Eye (tissue), 1 donor: ENCODE measurements at places on chromosomes 16 and 17.
A peak's percentile ranks its signal among the peaks of the same experiment; 100 is the strongest.

GRCh38 chr16:49530427-49530970 is 156.9 kb downstream of the C16orf78 start:
- DNase-seq = no peak

DNA sequence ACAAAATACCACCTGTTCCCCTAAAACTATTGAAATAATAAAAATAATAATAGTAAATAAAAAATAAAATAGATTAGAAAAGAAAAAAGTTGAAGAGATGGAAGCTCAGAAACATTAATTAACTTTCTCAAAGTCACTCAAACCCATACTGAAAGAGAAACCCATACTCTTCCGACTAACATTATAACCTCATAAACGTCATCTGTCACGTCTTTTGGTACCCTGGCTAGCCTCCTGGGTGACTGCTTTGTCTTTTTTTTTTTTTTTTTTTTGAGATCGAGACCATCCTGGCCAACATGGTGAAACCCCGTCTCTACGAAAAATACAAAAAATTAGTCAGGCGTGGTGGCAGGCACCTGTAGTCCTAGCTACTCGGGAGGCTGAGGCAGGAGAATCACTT is 7.6 kb downstream of the SLFN12L start:
- DNase-seq = no peak

DNA sequence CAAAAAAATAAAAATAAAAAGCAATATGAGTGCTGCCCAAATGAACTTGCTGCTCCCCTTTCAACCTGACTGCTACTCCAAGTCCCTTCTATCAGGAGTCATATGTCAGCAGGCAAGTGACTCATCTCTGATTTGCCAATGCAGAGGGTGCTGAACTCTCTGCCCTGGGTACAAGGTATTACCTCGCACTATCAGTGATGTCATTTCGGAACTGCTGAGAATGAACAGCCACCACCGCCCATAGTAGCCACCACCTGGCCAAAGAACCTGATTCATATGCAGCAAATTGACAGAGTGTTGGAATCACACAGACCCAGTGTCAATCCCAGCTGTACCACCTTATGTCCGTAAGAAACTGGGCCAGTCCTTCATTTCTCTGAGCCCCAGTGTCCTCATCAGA is 31.2 kb downstream of the LYRM9 start:
- no peak for DNase-seq

DNA sequence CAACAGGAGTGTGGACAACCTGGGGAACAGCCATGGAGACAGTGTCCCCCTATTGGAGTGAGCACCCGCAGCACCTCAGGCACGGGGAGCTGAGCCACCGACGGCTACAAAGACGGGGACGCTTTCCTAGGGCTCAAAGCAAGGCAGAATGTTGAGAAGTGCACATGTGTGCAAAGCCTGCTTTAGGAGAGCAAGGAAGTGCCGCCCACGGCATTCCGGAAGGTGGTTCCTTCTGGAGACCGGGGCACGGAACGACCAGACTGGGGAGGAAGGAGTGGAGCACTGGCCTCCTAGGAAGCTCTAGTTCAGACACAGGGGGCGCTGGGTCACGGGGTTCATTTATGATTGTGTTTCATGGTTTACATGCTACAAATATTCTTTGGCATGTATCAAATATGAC is 52.2 kb downstream of the TBC1D16 start:
- DNase-seq = no peak

GRCh38 chr17:58176200-58176599 is 9.4 kb downstream of the OR4D2 start:
- DNase-seq = no peak

DNA sequence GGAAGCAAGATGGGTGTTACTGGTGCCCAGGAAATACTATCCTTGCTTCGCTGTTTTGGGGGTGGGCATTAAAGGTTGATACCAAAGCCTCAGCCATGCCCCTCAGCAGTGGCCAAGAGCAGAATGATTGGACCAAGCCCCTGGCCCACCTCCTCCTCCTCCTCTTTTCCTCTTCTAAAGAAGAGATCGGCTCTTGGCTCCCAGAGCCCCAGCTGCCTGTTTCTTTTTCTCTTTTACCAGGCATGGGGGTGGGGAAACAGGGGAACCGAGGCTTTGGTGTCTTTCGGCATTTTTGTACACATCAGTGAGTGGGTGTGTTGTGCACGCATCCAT is 5.8 kb downstream of the THRA start:
- no peak for DNase-seq

DNA sequence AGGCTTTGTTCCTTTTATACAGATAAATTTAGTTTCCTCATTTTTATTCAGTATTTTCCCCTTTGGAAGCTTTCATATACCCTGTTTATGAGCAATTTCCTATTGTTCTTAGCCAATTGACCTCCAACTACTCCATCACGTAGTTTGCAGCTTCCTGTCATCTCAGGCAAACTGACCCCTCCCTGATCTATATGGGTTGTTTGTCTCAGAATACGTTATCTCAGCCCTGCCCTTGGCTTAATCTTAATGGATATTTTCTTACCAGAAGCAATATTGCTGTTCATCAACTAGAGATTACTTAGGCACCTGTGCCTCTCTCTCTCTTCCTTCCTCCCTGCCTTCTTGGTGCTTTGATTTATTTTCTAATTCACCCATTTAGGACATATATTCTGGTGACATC is 81.2 kb downstream of the ZNF18 start:
- no peak for DNase-seq

DNA sequence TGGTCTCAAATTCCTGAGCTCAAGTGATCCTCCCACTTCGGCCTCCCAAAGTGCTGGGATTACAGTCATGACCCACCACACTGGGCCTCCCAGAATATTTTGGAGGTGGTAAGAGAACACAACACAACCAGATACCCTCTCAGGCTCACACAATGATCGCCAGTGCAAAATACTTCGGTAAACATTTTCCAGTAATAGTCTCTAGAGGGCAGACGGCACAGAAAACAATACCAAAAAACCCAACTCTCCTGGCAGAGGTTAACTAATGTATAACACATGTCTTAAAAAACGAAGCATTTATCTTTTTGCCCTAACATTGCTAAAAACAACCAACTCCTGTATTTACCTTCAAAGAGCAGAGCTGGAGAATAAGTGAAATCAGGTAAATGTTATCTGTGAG is 10.5 kb downstream of the NUFIP2 start:
- no peak for DNase-seq

DNA sequence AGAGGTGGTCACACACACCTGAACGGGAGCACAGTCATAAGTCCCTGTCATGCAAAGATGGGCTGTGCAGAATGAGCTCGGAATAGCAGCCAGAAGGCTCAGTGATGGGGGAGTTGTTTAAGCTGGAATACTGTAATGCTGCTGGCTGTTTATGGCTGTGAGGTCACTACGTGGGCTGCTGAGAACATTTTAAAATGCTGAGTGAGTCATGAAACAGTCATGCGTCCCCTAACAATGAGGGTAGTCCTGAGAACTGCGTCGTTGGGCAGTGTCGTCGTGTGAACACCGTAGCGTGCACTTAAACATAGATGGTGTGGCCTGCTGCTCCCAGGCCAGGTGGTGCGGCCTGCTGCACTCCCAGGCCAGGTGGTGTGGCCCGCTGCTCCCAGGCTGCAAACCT is 39.7 kb downstream of the TBCD start:
- DNase-seq = no peak

DNA sequence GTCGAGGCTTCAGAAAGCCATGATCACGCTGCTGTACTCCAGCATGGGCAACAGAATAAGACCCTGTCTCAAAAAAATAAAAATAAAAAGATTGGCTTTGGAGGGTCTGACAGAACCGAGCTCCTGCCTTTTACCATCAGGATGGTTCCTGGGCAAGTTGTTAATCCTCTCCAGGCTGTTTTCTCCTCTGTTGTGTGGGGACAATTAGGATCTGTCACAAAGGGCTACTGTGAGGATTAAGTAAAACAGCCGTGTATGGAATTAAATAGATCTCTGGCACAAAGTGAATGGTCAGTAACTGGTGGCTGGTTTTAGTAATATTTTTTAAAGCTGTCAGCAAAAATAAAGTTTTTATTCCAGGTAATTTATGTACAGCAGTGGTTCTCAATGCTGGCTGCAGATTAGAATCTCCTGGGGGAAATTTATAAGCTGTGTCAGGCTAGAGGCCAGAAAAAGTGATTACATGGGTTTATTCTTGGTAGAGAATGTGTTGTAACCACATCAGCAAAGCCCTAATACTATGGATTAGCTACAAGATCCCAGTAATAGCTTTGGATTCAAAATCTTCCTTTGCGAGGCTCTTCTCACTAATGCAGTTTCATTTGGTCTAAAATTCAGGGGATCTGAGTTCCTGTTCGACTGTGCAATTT is 47.2 kb downstream of the GPRC5B start:
- DNase-seq = peak; percentile 52

GRCh38 chr17:70796757-70797156 is 627.4 kb downstream of the KCNJ2 start:
- DNase-seq = no peak

DNA sequence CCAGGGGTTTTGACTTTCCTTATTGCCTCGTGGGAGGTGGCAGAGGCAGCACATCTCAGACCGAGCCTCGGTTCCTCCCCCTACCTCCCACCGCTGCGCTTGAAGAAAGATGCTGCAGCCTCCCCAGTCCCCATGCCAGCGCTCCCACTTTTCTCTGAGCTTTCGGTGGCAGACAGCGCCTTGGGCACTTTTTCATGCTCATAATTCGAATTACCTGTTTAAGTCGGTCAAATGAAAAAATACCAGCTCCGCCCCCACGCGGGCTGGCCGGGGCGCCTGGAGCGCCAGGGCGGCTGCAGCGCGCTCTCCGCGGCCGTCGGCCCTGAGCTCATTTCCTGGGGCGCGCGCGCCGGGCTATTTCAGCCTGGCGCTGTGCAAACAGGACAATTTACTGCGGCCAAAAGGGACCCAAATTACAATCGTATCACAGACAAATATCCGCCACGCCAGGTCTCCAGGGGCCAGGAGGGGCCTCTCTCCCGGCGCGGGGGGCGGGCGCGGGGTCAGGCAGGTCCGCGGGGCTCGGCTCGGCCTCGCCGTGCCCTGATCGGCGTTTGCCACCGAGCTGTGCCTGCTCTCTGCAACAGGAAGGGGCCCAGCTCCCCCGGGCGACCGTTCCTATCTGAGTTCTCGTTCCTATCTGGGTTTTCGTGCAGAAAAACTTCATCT is 45.0 kb downstream of the SOST start:
- peak; percentile 76 for DNase-seq

DNA sequence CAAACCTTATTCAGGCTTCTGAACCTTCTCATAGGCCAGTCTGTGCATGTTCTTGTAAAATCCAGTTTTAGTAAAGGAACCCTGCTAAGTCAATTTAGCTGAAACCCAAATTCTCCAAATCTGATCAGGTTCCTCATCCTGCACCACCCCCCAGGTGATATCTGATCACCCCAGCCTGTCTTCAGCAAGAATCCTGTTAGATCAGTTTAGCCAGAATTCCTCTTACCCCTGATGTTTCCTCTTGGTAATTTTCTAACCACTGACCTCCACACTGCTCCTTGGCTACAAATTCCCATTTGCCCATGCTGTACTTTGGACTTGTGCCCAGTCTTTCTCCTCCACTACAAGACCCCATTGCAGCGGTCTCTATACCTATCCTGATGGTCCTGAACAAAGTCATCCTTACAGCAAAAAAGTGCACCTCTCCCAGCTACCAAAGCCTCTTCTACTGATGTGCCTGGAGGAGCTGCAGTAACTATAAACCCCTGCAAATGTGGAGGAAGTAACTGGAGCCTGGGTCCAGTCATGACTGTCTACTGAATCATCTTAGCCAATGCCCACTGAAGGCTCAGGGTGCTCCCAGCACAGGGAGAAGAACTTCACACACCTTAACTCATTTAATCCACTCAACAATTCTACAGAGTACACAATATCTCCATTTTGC is 23.8 kb downstream of the TEX14 start:
- no peak for DNase-seq

DNA sequence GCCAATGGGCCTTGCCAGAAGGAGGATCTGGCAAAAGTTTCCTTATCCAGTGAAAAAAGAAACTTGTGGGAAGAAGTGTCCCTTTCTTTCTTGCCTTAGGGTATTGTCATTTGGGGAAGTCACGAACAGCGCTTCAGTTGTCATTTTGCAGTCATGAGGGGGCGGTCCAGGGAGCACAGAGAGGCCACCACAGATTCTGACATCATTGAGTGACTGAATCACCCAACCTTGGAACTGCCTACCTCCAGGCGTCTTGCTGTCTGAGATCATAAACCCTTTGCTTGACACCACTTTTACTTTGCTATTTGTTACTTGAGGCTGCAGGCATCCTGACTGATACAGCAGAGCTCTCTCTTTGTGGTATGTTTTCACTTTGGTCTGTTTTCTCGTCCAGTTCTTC is 3.1 kb upstream of the WSCD1 start:
- no peak for DNase-seq

- DNase-seq = peak; percentile 14
Observed at GRCh38 chr16:19783363-19784182, 65.5 kb downstream of the IQCK start.

- no peak for DNase-seq
Observed at GRCh38 chr17:20702692-20703091, 123.2 kb downstream of the CDRT15L2 start.

GRCh38 chr16:4309833-4310266 is 6.0 kb upstream of the GLIS2 start:
- peak; percentile 67 for DNase-seq

DNA sequence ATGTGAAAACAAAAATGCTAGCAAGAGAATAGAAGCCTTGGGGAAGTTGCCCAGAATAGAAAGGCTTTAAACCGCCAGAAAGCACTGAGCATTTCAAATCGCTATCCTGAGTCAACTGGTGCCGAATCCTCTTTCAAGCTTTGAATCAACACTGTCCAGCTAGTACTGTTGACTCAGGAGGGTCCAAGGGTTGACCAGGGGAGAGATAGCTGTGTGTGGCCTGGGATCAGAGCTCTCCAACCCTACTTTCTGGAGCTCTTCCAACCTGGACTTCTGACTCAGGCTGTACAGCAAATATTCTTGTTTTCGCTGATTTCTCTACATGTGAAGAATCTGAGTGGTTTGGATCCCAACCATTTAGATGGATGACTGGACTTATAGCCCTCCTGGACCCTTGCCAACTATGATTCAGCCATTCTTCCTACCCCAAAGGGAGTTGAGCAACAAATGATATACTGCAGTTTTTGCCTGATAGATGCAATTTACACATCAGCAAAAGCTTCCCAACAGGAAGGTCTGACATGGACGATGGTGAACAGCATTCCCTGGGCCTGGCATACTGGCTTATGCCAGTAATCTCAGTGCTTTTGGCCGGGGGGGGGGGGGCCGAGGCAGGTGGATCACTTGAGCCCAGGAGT is 154.0 kb upstream of the SDK2 start:
- peak; percentile 26 for DNase-seq

- DNase-seq = no peak
Observed at GRCh38 chr17:51692917-51693316, 432.6 kb downstream of the UTP18 start.

GRCh38 chr16:23917621-23918020 is 81.8 kb downstream of the PRKCB start:
- no peak for DNase-seq

- no peak for DNase-seq
Observed at GRCh38 chr17:76307299-76307965, 644 bp downstream of the QRICH2 start.

- no peak for DNase-seq
Observed at GRCh38 chr17:61064087-61064951, 335.3 kb upstream of the TBX2 start.

- peak; percentile 52 for DNase-seq
Observed at GRCh38 chr16:17556276-17557052, 85.7 kb upstream of the XYLT1 start.

- no peak for DNase-seq
Observed at GRCh38 chr17:29147682-29148081, 32.5 kb downstream of the MYO18A start.
